DMS53 (cell line): ENCODE measurements at places on chromosomes 16 and 17.

DNA sequence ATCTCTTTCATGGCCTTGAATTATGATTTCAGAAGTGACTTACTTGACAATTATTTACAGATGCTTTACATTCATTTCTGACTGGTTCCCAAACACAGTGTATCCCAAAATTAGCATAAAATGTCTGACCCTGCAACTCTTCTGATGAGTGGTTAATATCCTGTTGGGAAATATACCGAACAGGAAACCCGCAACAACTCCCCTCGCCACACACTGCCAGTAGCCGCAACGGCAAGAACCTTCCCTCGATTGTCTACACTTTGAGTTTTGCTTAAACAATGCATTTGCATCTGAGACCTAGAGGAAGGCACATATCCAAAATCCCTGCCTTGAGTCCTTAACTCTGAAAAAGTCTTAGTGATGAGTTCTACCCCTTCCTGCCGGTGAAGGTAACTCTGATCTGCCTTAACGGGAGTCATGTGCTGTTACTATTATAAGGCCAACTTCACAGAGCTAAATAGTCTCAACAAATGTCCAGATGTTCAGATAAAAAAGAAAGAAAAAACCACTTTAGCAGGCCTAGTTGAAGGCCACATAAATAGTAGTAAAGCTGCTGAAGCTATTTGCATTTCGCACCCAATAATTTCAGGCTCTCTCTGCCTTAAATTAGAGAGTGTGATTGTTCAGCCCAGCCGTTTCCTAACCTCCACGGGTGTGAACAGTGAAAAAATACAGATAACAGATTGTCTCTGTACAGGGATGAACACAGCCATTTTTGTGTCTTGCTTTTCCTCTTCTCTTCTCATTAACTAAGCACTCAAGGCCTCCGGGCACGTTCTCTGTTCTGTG, 321.1 kb downstream of the HS3ST3B1 start:
- no peak for DNase-seq

DNA sequence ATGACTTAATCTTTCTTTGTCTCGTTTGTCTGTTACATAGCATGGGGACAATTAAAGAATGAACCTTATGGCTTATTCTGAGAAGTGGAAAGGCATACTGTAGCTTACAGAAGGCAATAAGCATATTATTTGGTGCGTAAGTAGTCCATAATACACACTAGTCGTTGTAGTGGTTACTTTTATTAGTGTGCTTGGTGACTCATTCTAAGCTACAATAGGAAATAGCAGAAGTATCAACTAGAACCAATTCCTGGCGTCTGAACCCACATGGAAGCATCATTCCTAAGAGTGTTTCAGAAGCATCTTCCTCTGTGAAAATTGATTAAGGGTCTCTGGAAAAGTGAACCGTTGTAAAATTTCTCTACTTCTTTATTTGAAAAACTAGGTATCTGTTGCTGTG, 777.8 kb upstream of the EEF2KMT start:
- DNase-seq, result no peak

GRCh38 chr16:69613378-69614154, 47.8 kb downstream of the NFAT5 start:
- peak; percentile 47 for DNase-seq

DNA sequence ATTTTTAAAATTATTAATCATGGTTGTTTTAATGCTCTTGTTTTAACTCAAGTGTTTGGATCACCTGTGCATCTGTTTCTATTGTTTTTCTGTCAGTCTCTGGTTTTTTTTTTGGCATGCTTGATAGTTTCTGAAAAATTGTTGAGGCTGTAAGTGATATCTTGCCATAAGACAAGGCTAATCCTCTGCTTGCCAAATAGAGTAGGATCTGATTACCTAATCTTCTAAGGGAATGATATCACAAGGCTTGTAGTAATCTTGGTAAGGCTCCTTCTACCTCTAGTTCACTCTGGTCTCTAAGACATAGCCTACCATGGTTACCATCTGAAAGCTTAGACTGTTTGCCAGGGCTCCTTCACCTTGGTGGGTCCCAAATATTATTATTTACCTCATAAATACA, 81.0 kb downstream of the ATF7IP2 start:
- no peak for DNase-seq

DNA sequence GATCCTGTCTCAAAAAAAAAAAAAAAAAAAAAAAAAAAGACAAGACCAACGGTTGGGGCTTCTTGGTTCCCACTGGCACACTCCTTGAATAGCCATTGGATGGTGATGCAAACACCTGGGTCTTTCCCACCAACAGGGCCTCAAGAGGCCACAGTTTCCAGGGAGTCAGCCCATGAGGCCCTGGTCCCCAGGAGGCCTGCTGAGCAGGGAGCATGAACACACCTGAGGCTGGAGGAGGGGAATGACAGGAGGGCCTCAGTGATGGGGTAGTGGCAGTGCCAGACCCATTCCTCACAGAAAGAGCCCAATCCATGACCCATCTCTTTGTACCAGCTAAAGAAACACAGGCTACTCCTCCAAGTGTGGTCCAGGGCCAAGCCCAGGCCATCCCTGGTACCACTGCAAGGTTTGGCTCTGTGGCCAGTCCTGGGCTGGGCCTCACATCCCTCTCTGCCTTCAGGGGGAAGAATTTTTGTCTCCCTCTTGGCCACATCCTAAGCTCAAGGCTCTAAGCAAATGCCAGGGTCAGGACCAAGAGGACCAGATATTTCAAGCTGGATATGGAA, 13.9 kb downstream of the ARL2BP start:
- no peak for DNase-seq

DNA sequence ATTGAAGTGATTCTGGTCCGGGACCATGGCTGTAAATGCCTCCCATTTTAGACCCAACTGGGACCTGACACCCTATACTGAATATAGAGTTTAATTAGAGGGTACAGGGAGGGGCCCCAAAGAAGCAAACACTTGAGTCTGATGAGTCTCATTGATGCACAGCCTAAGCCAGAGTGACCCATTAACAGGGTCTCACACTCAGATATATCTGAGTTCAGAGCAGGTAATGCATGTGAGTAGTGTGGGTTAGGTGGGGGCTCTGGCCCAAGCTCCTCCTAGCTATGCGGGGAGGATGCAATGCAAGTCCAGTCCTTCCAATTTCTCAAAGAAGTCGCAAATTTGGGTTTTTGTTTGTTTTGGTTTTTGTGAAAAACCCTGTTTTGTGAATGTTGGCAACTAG, 17.1 kb upstream of the MARCHF10 start:
- DNase-seq, result no peak

DNA sequence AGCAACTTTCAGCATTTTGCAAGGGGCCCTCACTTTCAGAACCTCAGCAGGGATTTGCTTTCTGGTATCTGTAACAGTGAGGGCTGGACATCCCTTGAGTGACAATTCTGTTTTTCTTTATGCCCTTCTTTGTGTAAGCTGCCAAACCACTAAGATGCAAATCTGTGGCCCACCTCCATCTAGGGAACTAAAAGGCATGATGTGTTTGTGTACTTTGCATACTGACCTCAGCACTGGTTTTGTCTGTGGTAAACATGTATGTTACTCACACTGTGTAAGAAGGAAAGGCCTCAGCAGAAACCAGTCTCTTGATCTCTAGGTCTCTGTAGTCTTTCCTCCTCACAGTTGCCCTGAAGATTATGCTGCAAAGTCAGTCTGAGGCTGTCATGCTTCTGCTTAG, 396.6 kb upstream of the DYNLRB2 start:
- no peak for DNase-seq

GRCh38 chr16:76862901-76863300, 328.1 kb upstream of the MON1B start:
- DNase-seq, result no peak

DNA sequence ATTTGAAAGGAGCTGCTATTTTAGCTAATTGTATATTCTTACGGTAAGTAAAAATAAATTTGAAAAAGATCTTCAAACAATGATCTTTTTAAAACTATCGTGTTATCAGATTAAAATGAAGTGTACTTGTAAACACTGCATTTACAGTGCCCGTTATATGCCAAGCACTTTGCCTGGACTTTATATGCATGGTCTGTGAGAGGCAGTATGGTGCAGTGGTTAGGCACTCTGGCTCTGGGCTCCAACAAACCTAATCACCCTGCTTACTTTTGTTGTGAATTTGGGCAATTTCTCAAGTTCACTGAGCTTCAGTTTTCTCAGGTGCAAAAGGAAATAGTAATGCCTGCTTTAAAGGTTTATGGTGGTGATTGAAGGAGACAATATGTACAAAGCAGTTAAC, 1.4 kb downstream of the PMP22 start:
- no peak for DNase-seq

DNA sequence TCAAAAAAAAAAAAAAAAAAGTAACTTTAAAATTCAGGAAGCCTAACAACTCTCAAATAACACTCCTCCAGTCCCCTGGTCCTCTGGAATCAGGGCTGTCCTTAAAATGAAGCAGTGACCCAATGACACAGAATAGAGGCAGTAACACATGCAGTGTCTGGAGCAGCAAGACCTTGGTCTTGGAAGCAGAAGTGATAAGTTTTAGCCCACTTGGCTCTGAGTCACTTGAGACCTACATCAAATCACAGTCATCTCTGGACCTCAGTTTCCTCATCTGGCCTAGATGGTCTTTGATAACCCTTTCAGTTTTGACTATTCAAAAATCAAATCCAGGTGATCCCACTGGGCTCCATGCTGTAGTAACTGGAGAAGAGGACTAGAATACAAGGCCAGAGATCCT, 39.0 kb downstream of the LYRM1 start:
- DNase-seq, result no peak

GRCh38 chr17:69430488-69430887, 16.0 kb downstream of the MAP2K6 start:
- DNase-seq, result peak; percentile 16

DNA sequence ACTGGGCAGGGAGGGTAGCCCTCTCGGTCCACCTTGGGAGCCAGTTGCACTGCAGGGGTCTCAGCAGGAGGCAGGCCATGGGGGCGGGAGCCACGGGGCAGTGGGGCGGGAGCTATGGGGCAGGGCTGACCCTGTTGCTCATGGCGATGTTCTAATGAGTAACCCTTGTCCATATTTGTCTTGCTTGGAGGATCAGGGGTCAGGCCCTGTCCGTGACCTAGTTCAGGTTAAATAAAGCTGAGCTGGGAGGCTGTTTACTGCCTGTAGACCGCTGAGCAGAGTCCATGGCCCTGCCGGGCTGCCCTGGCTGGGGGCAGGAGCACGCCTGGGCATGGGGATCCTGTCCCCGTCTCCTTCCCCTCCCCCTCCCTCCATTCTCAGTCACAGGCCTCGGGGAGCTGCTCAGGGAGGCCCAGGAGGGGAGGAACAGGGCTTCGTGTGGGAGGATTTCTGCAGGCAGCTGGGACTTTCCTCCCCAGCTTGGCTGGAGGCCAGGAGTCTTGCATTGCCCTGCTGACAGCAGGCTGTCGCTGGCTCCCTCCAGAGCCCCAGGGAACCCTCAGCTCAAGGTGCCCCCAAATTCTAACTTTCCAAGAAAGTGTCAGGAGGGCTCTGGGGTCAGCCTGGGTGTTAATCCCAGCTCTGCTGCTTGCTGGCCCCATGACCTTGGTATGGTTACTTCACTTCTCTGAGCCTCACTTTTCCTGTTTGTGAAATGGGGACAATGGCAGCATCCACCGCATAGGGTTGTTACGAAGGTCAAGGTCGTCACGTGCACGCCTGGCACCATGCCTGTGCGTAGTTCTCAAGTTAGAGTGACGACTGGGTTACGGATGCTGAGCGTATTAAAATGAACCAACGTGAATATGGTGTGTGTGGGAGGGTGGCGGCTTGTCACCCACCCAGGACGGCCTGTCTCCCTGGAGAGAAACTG, 6.1 kb upstream of the SERPINF2 start:
- DNase-seq, result no peak

DNA sequence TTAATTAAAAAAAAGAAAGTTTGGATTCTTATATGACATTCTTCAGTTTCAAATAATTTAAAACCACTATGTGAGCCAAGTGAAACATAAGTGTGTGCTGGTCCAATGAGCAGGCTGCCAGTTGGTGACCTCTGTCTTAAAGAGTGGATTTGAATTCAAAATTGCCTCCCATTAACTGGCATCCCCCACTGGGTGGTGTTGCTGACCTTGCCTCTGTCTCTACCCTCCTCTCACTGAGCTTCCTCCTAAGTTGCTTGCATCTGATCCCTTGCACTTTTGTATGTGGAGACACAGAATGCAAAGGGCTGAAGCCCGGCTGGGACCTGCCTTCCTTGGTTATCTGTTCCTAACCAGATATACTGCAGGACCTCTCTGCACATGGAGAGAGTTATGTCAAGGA, 160.6 kb downstream of the CYLD start:
- no peak for DNase-seq

DNA sequence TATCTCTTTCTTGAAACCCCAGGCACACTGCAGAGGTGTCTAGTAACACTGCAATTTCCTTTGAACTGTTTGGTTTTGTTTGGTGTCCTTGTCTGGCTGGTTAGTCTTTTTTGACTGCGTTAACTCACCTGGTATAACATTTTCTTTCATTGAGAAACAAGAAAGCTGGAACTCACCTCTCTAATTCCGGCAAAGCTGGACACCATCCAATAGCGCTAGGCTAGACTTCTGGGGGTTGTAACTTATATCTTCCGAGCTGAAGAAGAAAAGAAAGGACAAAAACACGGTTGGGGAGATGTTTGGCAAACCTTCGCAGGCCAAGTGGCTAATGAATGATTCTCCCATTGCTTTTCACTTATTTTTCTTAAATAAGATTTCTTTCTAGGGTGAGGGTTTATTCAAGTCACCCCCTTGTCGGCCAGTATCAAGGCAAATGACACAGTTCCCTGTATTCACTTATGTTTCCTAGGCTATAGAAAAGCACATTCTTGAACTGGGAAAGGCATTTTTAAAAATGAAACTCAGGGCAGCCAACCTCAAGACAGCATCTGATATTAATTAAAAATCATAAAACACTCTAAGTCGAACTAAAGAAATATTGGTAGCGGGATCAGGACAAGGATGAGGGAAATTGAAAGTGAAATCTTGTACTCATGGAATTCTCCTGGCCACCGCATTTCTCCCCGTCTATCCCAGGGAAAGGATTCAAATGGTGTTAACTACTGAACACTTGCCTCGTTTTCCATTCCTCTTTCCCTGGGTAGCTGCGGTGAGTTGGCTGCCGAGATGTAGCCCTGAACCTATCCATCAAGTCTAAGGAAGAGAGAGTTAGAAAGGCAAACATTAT, 95.9 kb upstream of the ZFHX3 start:
- no peak for DNase-seq

- no peak for DNase-seq
Measured at GRCh38 chr17:69402052-69402451, 12.4 kb upstream of the MAP2K6 start.

DNA sequence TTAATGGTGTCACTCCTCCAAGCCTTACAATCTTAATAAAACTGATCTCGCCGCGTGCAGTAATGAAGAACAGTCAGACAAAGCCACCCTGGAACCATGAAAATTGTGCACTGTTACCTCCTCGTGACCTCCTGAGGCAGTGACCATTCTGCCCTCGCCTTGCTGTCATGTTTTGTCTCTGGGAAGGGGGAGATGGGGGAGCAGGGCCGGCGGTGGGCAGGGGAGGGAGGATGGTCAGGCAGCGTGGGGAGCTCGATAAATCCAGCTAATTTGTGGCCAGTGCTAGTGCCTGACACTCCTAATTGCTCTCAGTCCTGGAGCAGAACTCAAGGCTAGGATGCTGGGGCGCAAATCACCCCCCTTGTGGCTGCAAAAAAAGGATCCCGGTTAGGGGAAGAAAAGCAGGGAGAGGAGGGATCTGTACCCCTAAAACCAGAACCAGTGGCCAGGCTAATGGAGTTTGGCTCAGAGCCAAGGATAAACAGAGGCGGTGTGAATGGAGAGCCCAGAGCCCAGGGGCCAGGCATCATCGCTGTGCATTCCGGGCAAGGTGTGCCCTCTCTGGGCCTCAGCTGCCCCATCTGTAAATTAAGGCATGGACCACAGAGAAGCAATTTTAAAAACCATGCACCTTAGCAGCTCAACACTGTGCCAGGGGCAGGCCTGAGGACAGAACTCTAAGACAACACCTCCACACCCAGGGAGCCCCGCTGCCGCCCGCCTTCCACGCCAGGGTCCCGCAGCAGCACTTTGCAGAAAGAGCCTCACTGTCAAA, 113.3 kb downstream of the ZNF423 start:
- DNase-seq, result no peak
